Stimulated activated CD8-positive, alpha-beta memory T cell treated with anti-CD3 and anti-CD28 coated beads, Interleukin-2, amount 100 ng/mL, for 48 hours (primary cell): ENCODE measurements at places on chromosomes 4 and X.

DNA sequence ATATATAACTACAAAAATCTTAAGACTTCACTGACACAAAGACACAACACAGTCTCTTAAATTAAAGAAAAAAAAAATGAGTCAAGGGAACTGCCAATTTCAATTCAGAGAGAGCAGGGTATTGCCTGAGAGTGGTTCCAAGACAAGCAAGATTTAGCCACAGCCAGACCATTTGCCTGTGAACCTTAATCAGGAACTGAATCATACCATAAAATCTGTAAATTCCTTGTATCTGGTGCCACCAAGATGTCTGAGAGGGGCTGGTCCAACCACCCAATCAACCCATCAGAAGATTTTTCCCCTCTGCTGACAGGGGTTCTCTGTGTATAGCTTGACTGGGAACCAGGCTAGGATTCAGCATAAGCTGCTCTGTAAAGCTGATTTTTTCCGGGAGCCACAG is 159.2 kb downstream of the CPEB2 start:
- DNase-seq: no peak

GRCh38 chr4:174835536-174835935 is 6.5 kb upstream of the GLRA3 start:
- DNase-seq: no peak

DNA sequence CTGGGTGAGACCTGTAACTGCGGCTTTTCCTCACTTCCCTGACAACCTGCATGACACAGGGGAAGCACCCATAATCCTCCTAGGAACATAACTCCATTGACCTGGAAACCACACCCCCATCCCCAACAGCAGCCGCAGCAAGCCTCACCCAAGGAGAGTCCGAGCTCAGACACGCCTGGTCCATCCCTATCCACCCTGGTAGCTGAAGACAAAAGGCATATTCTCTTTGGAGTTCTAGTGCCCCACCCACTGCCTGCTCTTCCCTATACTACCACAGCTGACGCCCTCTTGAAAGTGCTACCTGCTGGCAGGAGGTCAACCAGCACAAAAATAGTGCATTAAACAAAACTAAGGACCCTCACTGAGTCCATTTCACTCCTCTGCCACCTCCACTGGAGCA is 1080.9 kb upstream of the IGFBP7 start:
- DNase-seq: no peak

DNA sequence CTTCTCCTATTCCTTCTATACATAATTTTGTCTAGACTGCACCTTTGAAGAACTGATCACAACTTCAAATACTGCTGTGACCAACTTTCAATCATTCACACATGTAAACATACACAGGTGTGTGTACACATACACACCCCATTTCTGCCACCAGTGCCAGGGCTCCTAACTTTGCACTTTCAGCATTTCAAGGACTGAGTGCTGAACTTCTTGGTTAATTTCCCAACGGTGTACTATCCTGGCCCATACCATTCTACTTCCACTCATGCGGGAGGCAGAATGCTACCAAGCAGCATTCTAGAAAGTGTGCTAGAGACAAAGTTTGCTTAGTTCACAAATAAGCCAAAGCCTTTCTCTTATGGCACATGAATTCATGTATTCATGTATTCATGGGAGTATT is 51.2 kb downstream of the RPGR start:
- DNase-seq: no peak

GRCh38 chr4:96524311-96524875 is 684.5 kb downstream of the PDHA2 start:
- DNase-seq: no peak
